Kidney epithelial cell (primary cell): ENCODE measurements at places on chromosomes 6 and 20. TPM values are rescaled to one million over a fixed set of nuclear protein-coding genes. Genes with fewer than 3 reads are reported as not detected.
A peak's percentile ranks its signal among the peaks of the same experiment; 100 is the strongest.

DNA sequence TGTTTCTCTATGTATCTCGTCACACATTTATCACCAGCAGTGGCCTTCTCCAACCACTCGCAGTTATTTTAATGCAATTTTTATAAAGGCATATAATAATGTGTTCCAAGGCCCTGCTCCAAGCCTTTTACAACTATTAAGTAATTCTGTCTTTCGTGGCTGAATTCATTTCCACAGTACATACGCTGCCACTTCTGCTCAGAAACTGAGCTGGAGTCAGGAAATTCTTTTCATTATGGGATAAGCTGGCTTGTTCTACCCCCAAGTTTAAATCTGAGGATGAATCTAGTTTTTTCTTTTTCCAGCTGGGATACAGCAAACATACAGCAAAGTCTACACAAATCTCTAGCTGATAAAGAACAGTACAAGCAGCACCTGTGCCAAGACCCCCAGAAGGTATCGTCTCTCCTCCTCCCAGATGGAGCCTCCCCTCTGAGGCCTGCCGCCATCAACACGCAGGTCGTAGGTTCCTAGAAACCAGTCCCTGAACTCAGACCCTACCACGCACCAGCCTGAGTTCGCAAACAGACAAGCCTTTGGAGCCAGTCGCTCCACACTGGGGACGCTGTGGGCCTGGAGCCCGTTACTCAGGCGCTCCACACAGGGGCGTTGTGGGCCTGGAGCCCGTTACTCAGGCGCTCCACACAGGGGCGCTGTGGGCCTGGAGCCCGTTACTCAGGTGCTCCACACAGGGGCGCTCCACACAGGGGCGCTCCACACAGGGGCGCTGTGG lies 263.5 kb downstream of the THBS2 start:
- DNase-seq, result no peak

- no peak for DNase-seq
Observed at GRCh38 chr20:834151-834746, 734 bp downstream of the FAM110A start.

DNA sequence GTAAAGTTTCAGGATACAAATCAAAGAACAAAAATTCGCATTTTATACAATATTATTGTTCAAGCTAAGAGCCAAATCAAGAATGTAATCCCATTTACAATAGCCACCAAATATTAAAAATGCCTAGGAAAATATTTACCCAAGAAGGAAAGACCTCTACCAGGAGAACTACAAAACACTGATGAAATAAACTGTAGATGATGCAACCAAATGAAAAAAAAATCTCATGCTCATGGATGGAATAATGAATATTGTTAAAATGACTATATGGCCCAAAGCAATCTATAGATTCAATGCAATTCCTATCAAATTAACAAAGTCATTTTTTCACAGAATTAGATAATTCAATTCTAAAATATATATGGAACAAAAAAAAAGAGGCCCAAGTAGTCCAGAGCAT lies 708.8 kb upstream of the MAN1A1 start:
- no peak for DNase-seq

DNA sequence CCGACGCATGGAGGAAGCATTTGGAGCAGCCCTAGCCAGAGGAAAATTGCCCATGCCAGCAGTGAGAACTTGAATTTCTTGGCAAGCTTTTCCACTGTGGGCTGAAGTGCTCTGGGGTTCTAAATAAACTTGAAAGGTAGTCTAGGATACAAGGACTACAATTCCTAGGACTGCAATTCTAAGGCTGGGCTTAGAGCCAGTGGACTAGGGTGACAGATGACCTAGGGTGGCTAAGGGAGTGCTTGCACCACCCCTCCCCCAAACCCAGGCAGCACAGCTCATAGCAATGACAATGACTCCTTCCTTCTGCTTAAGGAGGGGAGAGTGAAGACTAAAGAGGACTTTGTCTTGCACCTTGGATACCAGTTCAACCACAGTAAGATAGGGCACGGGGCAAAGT lies 122.3 kb downstream of the THBS2 start:
- no peak for DNase-seq

DNA sequence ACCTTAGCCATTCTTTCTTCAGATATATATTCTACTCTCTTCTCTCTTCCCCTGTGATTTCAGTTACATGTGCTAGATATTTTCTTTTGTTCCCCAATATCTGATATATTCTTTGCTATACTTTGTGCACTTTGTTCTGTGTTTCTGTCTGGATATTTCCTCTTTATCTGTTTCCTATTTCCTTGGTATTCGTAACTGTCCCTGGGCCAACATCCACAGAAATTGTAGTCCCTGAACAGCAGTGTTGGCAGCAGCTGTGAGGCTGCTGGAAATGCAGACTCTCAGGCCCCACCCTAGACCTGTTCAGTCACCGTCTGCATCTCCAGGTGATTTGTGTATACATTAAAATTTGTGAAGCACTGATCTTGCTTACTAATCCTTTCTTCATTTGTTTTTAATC lies 522.9 kb upstream of the SOX4 start:
- DNase-seq, result no peak

- no peak for DNase-seq
Observed at GRCh38 chr20:23955896-23956295, 32.7 kb downstream of the GGTLC1 start.

DNA sequence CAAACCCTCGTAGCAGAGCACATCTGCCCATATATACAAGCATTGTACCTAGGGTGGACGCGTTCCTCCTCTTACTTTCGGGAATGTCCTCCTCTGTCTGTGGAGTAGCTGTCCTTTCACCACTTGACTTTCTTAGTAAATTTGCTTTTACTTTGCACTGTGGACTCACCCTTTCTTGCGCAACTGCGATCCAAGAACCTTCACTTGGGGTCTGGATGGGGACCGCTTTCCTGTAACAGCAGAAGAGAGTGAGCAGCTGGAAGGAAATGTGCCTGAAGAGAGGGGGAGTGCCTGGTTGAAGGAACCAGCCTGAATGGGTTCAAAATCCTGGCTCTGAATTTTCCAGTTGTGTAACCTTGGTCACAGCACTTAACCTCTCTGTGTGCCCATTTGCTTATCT lies 40.1 kb upstream of the PMEPA1 start:
- no peak for DNase-seq

SPAG4 gene
- total RNA-seq, result 2.6 and 7.9 TPM in 2 replicates

DNA sequence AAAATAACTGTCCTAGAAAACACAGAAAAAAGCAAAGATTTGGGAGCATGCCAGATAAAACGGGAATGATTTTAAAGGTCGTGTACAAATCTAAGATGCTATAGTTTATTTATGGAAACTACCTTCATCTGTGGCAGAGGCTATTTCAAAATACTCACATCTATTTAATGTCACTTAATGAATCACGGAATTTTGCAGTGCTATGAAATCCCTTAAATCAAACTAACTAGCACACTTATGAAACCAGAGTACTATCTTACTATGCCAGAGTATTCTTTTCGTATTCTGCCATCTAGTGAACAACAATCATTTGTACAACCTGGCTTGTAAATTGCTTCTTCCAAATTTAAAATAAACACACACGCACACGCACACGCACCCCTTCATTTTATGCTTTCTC lies 77.9 kb upstream of the BMP5 start:
- peak; percentile 7 for DNase-seq

- no peak for DNase-seq
Observed at GRCh38 chr20:20483328-20483727, 115.4 kb downstream of the INSM1 start.

RRBP1 gene
- total RNA-seq, result 97.8 and 98.4 TPM in 2 replicates

- no peak for DNase-seq
Observed at GRCh38 chr20:22312744-22313346, 271.5 kb downstream of the FOXA2 start.

- DNase-seq, result no peak
Observed at GRCh38 chr6:134806180-134806798, 143.6 kb downstream of the ALDH8A1 start.
